ENCODE measurements at places on chromosomes 11 and 22. TPM values are rescaled to one million over a fixed set of nuclear protein-coding genes. Genes with fewer than 3 reads are reported as not detected.

Gene FJX1
- total RNA-seq, result 38.8 TPM

- H3K27me3 ChIP-seq, result peaks cover 28% of the 10 kb centered on the region
- no peak overlapping the region for H3K27ac ChIP-seq
- DNase-seq, result no peak
Observed at GRCh38 chr22:22527312-22527711, 7.2 kb upstream of the ZNF280A start.

- no peak overlapping the region for H3K27ac ChIP-seq
- H3K4me3 ChIP-seq, result no peak overlapping the region
- peaks cover 32% of the 10 kb centered on the region for H3K4me1 ChIP-seq
- peaks cover 42% of the 10 kb centered on the region for H3K36me3 ChIP-seq
- H3K27me3 ChIP-seq, result no peaks in the 10 kb centered on the region
Observed at GRCh38 chr11:96267496-96268032, 75.4 kb downstream of the MAML2 start.

- peak overlapping the region; percentile 44 for H3K4me3 ChIP-seq
- H3K36me3 ChIP-seq, result no peaks in the 10 kb centered on the region
- no peaks in the 10 kb centered on the region for H3K27me3 ChIP-seq
- peak; percentile 8 for DNase-seq
- H3K27ac ChIP-seq, result peak overlapping the region; percentile 62
Observed at GRCh38 chr11:129323896-129324502, 51.6 kb upstream of the BARX2 start.

DNA sequence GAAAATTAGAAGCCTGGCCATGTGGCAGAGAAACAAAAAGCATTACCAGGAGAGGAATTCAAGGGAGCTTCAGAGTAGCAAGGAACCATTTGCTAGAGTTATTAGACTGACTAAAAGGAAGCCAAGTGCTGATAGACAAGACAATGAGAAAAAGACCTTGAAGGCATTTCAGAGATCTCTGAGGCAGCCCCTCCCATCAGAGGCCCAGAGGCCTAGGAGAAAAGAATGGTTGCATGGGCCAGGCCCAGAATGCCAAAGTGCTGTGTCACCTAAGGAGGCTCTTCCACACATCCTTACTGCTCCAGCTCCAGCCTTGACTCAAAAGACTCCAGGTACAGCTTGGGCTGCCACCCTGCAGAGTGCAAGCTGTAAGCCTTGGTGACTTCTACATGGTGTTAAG is 61.8 kb upstream of the POU2AF2 start:
- H3K4me3 ChIP-seq, result no peak overlapping the region
- DNase-seq, result no peak
- peak overlapping the region; percentile 29 for H3K27ac ChIP-seq
- H3K27me3 ChIP-seq, result no peaks in the 10 kb centered on the region

Gene SCN3B
- 2.5 TPM for total RNA-seq

- no peaks in the 10 kb centered on the region for H3K27me3 ChIP-seq
- no peaks in the 10 kb centered on the region for H3K36me3 ChIP-seq
- DNase-seq, result no peak
Observed at GRCh38 chr22:44971651-44972362, 38.0 kb downstream of the PHF21B start.

DNA sequence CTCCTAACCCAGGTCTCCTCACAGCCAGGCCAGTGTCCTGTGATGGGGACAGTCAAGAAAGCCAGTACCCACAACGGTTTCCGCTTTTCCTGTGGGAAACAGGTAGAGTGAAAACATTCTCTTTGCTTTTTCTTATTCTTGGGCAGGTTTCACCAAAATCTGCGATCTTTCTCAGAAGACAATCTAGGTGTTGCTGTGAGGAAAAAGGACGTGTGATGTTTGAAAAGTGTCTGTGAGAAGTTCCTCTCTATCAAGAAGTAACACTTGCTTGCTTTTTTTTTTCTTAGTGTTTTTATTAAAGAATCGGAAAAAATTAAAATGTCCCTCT is 9.2 kb upstream of the IL2RB start:
- no peak overlapping the region for H3K4me3 ChIP-seq
- H3K27me3 ChIP-seq, result peaks cover 30% of the 10 kb centered on the region
- no peak overlapping the region for H3K27ac ChIP-seq
- no peak for DNase-seq
- no peaks in the 10 kb centered on the region for H3K36me3 ChIP-seq

GRCh38 chr11:27720277-27720830 is 20.1 kb upstream of the BDNF start:
- H3K36me3 ChIP-seq, result no peaks in the 10 kb centered on the region
- peaks cover 20% of the 10 kb centered on the region for H3K4me1 ChIP-seq
- DNase-seq, result peak; percentile 72
- peak overlapping the region; percentile 15 for H3K27ac ChIP-seq

Gene CAVIN3
- 7.9 TPM for total RNA-seq

Gene MRPL49
- total RNA-seq, result 49.1 TPM

- no peak overlapping the region for H3K4me3 ChIP-seq
- peaks cover 41% of the 10 kb centered on the region for H3K27me3 ChIP-seq
- H3K36me3 ChIP-seq, result no peaks in the 10 kb centered on the region
- DNase-seq, result no peak
- peaks cover 6% of the 10 kb centered on the region for H3K4me1 ChIP-seq
Observed at GRCh38 chr11:117631336-117632140, 165.5 kb downstream of the DSCAML1 start.

DNA sequence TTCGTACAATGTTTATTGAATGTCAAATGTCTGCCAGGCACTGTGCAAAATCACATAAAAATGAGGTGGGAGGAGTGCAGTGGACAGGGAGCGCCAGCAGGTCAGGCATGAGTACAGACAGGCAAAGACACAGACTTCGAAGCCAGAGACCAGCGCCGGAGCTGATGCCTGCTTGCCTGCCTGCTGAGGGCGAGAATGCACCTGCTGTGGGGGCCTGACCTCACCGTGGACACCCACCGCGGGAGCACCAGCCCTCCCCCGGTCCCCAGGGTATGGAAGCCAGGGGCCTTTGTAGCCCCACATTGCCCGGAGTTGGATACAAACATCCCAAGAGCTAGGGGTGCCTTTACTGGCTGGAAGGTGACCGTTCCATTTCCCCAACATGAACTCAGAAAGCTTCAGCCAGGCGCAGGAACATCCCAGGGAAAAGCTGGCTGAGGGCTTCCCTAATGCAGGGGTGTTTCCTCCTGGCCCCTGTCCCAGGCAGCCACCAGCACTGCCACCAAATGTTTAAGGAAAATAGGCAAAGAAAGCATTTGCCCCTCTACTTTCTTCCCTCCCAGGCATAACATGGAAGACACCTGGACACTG is 17.9 kb downstream of the IFITM10 start:
- no peak for DNase-seq
- H3K4me1 ChIP-seq, result peaks cover 3% of the 10 kb centered on the region
- H3K4me3 ChIP-seq, result no peak overlapping the region

DNA sequence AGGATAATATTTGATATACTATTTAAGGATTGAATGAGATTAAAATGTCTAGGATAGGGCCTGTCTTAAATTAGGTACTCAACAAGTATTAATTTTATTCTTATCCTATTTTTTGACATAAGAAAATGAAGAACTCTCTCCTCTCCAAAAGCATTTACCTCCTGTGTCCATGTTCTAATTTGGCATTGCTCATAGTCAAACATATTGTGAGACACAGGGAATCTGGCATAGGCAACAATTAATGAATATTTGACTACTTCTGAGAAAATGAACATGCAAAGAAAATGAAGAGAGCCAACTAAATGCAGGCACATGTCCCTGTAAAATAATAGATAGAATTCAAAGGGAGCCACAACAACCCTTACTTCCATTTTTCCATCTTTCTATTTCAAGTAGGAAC is 198.5 kb upstream of the C11orf87 start:
- H3K27ac ChIP-seq, result no peak overlapping the region
- DNase-seq, result no peak
- H3K4me3 ChIP-seq, result no peak overlapping the region
- H3K36me3 ChIP-seq, result no peaks in the 10 kb centered on the region
- peaks cover 4% of the 10 kb centered on the region for H3K27me3 ChIP-seq

DNA sequence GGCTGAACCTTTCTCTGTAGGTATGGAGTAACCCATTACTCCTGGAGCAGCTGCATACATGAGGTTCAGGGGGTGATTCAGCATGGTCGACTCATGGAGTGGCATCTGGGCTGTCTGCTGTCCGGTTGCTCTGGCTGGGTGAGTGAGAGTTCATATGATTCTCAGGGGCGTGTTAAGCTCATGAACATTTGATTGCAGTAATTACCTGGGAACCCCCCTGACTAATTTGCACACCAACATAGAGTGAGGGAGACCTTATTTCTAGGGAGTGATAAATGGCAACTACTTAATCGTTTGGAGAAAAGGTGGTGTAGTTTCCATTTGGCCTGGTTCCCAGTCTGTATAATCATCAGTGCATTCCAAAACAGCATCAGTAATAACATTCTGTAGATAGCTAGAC is 661.9 kb downstream of the ETS1 start:
- H3K27me3 ChIP-seq, result no peaks in the 10 kb centered on the region
- H3K4me1 ChIP-seq, result peaks cover 4% of the 10 kb centered on the region
- no peak overlapping the region for H3K27ac ChIP-seq

DNA sequence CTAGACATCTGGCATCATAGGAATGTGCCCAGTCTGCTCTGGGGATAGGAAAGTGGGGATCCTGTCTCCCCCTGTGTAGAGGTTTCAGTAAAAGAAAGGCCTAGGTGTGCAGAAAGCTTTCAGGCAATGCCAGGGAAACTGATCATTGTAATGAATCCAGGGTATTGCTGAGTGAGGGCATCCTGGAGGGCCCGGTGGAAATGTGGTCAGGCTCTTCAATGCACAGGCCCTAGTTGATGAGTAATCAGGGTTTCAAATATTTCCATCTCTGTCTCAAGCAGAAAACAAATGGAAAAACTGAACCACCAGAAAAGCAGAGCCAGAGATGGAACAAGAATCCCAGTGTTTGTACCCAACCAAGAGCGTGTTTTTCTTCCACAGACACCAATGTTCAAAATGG is 2.0 kb downstream of the CD3E start:
- DNase-seq, result no peak
- no peak overlapping the region for H3K4me3 ChIP-seq
- H3K27me3 ChIP-seq, result peaks cover 21% of the 10 kb centered on the region
- H3K4me1 ChIP-seq, result no peaks in the 10 kb centered on the region
- no peaks in the 10 kb centered on the region for H3K36me3 ChIP-seq
- no peak overlapping the region for H3K27ac ChIP-seq

Gene RIBC2
- total RNA-seq, result 5.1 TPM

Gene SRRD
- 27.7 TPM for total RNA-seq

GRCh38 chr11:62360685-62361084 is 23.4 kb downstream of the ASRGL1 start:
- H3K27me3 ChIP-seq, result no peaks in the 10 kb centered on the region
- DNase-seq, result no peak
- H3K4me1 ChIP-seq, result no peaks in the 10 kb centered on the region
- no peak overlapping the region for H3K27ac ChIP-seq
- H3K4me3 ChIP-seq, result no peak overlapping the region

- no peak overlapping the region for H3K27ac ChIP-seq
- no peak overlapping the region for H3K4me3 ChIP-seq
- peaks cover 8% of the 10 kb centered on the region for H3K27me3 ChIP-seq
- H3K4me1 ChIP-seq, result peaks cover 51% of the 10 kb centered on the region
- no peaks in the 10 kb centered on the region for H3K36me3 ChIP-seq
Observed at GRCh38 chr11:116418388-116419041, 354.3 kb downstream of the BUD13 start.

Gene DUSP8
- 16.1 TPM for total RNA-seq

GRCh38 chr22:37804881-37805809 is 2.6 kb upstream of the GCAT start:
- H3K36me3 ChIP-seq, result no peaks in the 10 kb centered on the region
- peak overlapping the region; percentile 76 for H3K27ac ChIP-seq
- H3K27me3 ChIP-seq, result peaks cover 3% of the 10 kb centered on the region
- H3K4me3 ChIP-seq, result peak overlapping the region; percentile 88
- H3K4me1 ChIP-seq, result peaks cover 32% of the 10 kb centered on the region

DNA sequence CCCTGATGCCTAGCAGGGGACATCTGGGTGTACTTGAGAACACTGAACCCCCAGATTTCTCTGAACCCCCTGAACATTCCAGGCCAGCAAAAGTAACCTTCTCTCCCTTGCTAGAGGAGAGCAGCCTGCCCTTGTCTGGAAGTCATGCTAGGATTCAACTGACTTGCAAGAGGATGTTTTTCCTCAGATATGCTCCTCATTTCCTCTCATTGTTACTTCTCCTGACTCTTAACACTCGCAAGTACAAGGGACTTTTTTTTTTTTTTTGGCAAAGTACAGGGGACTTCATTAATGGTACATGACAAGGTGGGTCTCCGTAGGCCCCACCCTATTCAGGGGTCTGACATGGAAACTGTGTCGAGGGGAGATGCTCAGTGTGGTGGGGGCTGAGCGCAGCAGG is 6.3 kb upstream of the MCHR1 start:
- no peak for DNase-seq
- H3K4me3 ChIP-seq, result no peak overlapping the region
- no peaks in the 10 kb centered on the region for H3K27me3 ChIP-seq
- peaks cover 8% of the 10 kb centered on the region for H3K4me1 ChIP-seq

GRCh38 chr11:35357923-35358322 is 61.4 kb downstream of the SLC1A2 start:
- H3K4me3 ChIP-seq, result no peak overlapping the region
- peaks cover 11% of the 10 kb centered on the region for H3K4me1 ChIP-seq
- no peak overlapping the region for H3K27ac ChIP-seq
- H3K27me3 ChIP-seq, result peaks cover 5% of the 10 kb centered on the region
- H3K36me3 ChIP-seq, result no peaks in the 10 kb centered on the region

DNA sequence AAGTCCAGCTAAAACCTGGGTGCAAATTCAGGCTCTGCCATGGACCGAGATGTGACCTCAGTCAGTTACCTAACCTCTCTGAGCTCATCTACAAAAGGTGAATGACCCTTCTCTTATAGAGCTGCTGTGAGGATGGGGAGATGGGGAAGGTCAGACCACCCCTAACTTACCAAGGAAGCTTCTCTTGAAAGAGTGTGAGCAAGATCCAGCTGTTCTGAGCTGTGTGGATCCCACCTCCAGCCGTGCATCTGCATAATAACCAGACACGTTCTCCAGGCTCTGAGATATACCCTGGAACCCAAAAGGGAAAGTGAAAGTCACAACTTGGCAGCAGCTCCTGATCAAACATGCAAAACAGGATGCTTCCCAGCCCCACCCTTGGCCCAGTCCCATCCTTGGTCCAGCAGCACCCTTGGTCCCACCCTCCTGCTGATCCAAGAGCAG is at the start of gene APOL3:
TSS of gene APOL3 (minus strand) at position 257 of the 444 bp plus-strand sequence. CDS start 11,700 bp downstream, outside the sequence.
- no peak within 1 kb of the TSS for H3K4me3 ChIP-seq
- no peaks in the 10 kb centered on the region for H3K27me3 ChIP-seq
- no peak for DNase-seq
- H3K4me1 ChIP-seq, result peaks cover 27% of the 10 kb centered on the region

Gene POLA2
- 18.4 TPM for total RNA-seq

Gene C11orf91
- total RNA-seq, result not detected

Measured in type B pancreatic cell (in vitro differentiated cells).